ENCODE measurements at places on chromosomes 3 and 15.

GRCh38 chr3:122961146-122961545 is 66.4 kb downstream of the SEMA5B start:
- no peak for DNase-seq

DNA sequence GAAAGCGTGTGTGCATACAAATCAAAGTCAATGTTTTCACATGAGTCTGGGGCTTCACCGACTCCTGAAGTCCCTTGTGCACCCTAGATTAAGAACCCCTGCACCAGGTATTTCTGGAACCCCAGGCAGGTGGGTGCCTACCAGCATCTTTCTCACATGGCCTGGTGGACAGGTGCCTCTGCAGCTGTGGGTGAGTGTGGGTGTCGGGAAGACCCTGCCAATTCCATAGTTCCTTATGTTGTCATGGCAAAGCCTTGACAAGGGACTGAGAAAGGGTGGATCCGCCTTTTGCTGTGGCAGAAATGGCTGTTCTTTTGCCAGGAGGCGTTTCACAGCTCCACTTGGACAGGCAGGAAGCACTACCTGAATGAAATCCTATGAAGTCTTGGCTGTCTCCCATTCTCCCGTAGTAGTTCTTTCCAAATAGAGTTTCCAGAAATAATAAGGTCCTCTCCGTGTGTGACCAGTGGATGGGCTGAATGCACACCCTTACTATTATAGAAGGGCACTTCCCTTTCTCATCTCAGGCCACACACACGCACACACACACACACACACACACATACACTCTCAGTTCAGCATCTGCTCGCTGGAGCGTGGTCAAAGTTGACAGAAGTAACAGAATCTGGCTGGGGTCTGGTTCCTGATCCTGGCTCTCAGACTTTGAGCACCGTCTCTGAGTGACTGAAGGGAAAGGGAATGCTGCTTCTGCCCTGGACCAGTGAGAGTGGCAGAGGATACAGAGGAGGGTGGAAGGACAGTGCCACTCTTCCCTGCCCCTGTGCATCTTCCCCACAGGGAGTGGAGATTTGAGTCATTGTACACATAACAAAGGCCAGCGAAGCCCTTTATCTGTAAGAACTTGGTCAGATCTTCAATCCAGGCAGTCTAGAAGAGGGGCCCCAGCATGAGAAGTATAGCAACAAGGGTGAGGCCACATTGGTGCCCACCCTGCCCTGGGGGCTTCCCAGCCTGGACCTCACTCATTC is 38.7 kb downstream of the PDIA5 start:
- DNase-seq, result no peak

DNA sequence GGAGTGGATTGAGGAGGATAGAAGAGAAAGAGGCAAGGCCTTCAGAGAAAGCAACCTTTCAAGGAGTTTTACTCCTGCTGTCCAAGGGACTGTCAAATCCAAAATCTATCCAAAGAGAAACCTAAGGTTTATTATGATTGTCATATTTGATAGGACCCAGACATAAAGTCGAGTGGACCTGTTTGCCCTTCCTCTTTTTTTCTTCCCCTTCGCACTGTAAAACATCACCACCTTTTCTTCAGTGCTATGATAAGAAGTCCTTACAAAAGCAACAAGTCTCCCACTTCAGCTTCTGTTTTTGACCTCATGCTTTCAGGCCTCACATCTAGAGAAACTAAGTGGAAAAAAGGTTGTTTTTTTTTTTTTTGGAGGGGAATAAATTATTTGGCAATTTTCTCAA is 73.0 kb downstream of the TRPC1 start:
- DNase-seq, result no peak

DNA sequence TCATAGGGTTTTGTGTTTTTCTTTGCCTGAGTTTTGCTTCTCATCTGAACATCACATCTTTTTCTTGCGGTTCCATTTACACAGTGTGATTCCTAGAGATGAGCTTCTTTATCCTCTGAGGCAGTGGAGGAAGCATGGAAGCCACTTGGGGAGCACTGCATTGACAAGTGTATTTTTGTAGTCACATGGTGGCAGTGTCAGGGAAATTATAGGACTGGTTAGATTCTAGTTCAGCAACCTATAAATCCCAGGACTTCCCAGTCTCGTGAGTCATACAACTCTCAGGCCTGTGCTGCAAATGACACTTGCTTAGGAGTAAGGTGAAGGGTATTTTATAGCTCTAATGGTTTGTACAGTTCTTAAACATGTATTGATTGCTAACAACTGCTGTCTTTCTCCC is 58.4 kb downstream of the RBM6 start:
- DNase-seq, result no peak

- DNase-seq, result no peak
Observed at GRCh38 chr3:81632659-81633058, 128.8 kb downstream of the GBE1 start.

DNA sequence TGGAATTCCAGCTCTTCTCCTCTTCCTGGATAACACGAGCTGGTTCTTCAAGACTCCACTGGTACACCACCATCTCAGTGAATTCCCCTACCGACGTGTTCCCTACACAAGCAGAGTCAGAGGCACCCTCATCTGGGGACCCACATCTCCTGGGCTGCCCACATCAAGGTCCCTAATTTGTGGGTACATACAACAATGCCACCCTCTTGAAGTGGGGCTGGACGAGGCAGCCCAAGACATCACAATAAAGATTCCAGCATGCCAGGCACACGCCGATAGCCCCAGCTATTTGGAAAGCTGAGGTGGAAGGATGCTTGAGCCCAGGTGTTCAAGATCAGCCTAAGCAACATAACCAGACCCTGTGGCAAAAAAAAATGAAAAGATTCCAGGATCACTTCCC is 221.2 kb upstream of the LINGO1 start:
- no peak for DNase-seq
